RCC 7860 (cell line): ENCODE measurements at places on chromosomes 16 and 17.

DNA sequence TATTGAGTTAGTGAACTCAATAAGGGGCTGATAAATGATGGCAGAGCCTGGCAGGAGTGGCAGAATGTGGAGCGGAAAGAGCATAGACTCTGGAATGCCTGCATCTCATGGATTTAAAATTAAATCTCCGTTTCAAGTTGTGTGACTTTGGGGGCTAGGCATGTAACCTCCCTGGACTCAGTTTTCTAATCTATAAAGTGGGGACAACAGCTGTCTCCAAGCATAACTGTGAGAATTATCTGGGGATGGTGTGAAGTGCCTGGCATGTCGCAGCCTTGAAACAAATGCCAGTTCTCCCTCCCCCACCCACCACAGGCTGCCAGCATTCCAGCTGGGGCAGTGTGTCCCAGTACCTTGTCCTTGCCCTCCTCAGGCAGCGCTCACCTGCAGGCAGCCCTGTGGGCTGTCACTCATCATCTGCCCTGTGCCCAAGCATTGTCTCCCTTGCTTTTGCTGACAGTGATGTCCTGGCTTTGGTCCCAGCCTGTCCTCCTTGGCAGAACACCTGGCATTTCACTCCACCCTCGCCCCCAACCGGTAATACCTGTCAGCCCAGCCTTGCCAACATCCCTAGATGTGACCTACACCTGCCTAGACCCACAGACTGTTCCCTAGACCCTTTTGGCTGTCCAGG lies 129.6 kb downstream of the MRM1 start:
- no peak for DNase-seq

GRCh38 chr16:53849994-53850393 lies 146.0 kb downstream of the FTO start:
- no peak for DNase-seq

GRCh38 chr17:73506470-73507435 lies 137.5 kb downstream of the SDK2 start:
- DNase-seq: no peak

- no peak for DNase-seq
Measured at GRCh38 chr16:783404-784161, 4.6 kb downstream of the RPUSD1 start.

- no peak for DNase-seq
Measured at GRCh38 chr17:17958982-17959381, 13.2 kb downstream of the TOM1L2 start.

DNA sequence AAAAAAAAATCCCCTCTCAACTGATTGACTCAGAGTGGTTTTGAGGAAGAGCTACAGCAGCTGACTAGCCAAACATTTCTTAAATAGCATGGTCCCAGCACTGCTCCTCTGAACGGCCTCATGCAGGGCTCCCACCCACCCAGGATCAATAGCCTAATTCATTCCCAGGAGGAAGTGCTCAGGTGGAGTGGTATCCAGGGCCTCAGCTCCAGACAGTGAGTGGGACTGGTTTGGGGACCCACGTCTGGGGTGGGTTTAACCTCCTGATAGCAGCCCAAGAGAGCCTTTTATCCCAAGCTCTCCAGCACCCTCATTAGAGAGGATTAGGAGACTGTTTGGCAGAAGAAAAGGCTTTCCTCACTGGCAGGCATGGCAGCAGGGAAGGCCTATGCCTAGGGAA lies 68.5 kb upstream of the CDH5 start:
- DNase-seq: no peak

- peak; percentile 99 for DNase-seq
Measured at GRCh38 chr16:77298418-77299360, 99.5 kb downstream of the SYCE1L start.

- DNase-seq: no peak
Measured at GRCh38 chr17:79803997-79804855, 7.3 kb upstream of the CBX8 start.

- DNase-seq: no peak
Measured at GRCh38 chr17:79520167-79521165, 90.4 kb downstream of the RBFOX3 start.
